Body of pancreas (tissue), 4 donors: ENCODE measurements at places on chromosomes 11 and 22. TPM values are rescaled to one million over a fixed set of nuclear protein-coding genes. Genes with fewer than 3 reads are reported as not detected.

DNA sequence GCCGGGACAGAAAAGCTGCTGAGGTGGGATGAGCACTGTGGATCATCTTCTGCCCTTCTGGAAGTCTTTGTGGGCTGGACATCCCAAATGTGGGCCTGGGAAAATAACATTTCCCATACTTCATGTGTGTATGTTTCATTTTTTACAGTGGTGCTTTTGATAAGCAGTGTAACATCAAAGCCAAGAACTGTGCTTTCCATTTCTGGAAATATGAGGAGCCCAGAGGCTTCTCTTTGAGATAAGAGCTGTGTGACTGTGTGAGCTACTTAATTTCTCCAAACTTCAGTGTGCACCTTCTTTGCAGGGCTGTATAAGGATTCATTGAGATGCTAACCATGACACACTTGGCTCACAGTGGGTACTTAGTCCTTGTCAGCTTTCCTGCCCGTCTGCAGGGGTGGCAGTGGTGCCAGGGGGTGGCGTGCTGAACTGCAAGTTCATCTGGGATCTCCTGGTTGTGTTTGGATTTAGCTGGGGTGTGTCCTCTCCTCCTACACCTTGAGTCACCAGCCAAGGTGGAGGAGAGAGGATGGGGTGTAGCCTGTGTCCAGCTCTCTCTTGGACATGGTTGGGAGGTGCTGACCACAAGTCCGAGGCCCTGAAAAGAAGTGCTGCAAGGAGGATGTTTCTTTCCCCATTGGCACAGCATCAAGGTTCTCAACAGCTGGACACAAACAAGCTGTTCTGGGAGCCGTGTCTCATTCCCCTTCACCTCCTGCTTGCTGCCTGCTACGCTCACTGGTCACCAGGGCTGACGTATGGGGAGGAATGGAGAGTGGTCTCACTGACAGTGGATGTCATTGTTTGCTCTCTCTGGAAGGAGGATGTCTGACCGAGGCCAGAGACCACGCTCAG is 139.4 kb downstream of the TEAD1 start:
- DNase-seq: no peak

GRCh38 chr11:117997823-117998579 is 11.8 kb downstream of the IL10RA start:
- no peak for DNase-seq

GRCh38 chr11:68312780-68313573 is 586 bp downstream of the LRP5 start:
- DNase-seq: no peak

- DNase-seq: no peak
Measured at GRCh38 chr11:113184498-113184897, 129.9 kb upstream of the TTC12 start.

GRCh38 chr11:120810251-120810650 is 213.7 kb upstream of the TBCEL start:
- no peak for DNase-seq

Gene GTSE1
- total RNA-seq: not detected

Gene PKDREJ
- under 0.01 TPM for total RNA-seq

Gene ELFN2
- 1.6 TPM for total RNA-seq
